ENCODE measurements at places on chromosomes 12 and 14. TPM values are rescaled to one million over a fixed set of nuclear protein-coding genes. Genes with fewer than 3 reads are reported as not detected.

DNA sequence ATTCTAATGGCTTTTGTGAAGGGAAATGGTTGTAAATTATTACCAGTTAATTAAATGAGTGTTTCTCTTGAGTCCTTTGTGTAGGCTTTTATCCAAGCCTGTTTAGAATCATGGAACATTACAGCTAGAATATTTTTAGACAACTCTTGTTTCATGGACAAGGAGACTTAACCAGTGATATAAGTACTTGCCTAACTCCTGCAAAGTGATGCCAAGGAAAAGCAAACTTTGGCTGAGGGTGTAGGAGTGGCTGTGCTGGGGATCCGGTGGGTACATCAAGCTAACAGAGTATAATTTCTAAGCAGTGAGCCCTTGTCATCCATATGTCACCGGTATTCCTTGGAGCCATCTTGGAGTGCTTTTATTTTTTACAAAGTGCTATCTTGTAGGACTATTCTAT is 61.5 kb downstream of the PRKCH start:
- DNase-seq: no peak
- H3K4me3 ChIP-seq: peak overlapping the region; percentile 75
- no peaks in the 10 kb centered on the region for H3K27me3 ChIP-seq
- peaks cover 5% of the 10 kb centered on the region for H3K36me3 ChIP-seq
- peaks cover 42% of the 10 kb centered on the region for H3K4me1 ChIP-seq

GRCh38 chr12:5964913-5965900 is 20.1 kb upstream of the ANO2 start:
- H3K4me3 ChIP-seq: no peak overlapping the region
- H3K36me3 ChIP-seq: no peaks in the 10 kb centered on the region
- DNase-seq: peak; percentile 46

SIX4 gene
- not detected for total RNA-seq

- no peak overlapping the region for H3K4me3 ChIP-seq
- H3K36me3 ChIP-seq: no peaks in the 10 kb centered on the region
- H3K27ac ChIP-seq: no peak overlapping the region
Observed at GRCh38 chr14:100910888-100911664, 7.6 kb upstream of the RTL1 start.

All from natural killer cell treated with Interleukin-12 subunit alpha and Interleukin-12 subunit beta and Interleukin-15 and Interleukin-18, amount 100 ng/mL, for 72 hours (primary cell).